Tongue (tissue), 3 donors: ENCODE measurements at places on chromosomes 4 and X.
A peak's percentile ranks its signal among the peaks of the same experiment; 100 is the strongest.

GRCh38 chr4:168634276-168634802, 137.5 kb downstream of the PALLD start:
- peak; percentile 62 for DNase-seq

- no peak for DNase-seq
Measured at GRCh38 chrX:72576141-72576894, 3.7 kb upstream of the HDAC8 start.

- DNase-seq, result no peak
Measured at GRCh38 chr4:117847849-117848248, 186.4 kb upstream of the NDST3 start.

DNA sequence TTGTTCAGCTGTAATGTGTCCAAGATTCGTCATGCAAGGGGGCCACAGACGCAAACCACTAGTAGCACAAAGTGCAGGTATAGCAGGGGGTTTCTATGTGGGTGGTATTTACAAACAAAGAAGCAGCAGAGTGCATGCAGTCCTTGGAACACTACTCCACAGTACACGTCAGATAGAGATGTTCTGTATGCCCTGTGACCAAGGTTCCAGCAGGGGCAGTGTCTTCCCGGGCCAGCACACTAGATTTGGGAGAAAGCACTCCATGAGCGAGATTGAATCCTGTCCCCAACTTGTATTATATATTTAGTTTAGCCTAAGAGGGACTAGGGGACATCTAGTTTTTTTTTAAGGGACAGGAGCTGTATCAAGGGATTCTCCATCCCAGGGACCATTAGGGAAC, 54.4 kb upstream of the ESX1 start:
- no peak for DNase-seq

DNA sequence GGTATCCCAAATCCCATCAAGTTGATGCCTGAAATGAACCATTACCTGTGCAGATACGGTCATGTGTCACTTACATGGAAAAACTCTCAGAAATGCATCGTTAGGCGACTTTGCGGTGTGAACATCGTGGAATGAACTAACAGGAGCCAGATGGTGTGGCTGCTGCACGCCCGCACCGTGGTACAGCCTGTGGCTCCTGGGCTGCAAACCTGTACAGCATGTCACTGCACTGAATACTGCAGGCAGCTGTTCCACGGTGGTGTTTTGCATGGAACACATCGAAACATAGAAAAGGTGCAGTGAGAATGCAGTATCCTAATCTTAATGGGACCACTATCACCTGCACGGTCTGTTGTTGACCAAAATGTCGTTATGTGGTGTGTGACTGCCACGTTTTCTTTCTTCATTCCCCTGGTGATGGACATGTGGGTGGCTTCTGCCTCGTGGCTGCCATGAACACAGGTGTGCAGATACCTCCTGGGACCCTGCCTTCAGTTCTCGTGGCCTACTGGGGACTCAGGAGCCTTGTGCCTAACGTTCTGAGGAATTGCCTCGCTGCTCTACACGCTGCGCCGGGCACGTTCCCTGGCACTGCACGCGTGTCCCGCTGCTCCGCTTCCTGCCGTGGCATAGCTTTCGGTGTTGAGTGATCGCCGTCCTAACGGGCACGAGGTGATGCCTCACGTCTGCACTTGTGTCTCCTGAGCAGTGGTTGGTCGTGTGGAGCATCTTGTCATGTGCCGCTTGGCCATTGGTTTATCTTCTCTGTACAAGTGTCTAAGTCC, 18.5 kb downstream of the MAEA start:
- no peak for DNase-seq

DNA sequence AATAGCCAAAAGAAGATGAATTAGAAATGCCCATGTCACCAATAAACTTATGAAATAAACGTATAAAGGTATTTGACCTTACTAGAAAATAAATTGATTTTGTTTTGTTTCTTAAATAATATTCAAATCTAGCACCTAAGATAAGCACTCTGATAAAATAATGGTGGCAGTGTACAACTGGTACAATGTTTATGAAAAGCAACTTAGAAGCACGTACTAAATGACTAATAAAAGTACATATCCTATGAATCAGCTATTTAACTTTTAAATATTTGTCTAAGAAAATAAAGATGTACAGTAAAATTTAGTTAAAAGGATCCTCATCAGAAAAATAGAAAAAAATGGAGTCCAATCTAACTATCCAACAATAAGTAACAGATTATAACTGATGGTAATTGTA, 6.7 kb downstream of the MANBA start:
- DNase-seq, result no peak

GRCh38 chr4:61514991-61515390, 314.9 kb downstream of the ADGRL3 start:
- no peak for DNase-seq

GRCh38 chrX:11968991-11969390, 169.3 kb upstream of the FRMPD4 start:
- DNase-seq, result no peak

- DNase-seq, result no peak
Measured at GRCh38 chr4:21879187-21879586, 69.4 kb downstream of the KCNIP4 start.

- peak; percentile 0 for DNase-seq
Measured at GRCh38 chrX:82813671-82814078, 694.4 kb upstream of the POU3F4 start.

DNA sequence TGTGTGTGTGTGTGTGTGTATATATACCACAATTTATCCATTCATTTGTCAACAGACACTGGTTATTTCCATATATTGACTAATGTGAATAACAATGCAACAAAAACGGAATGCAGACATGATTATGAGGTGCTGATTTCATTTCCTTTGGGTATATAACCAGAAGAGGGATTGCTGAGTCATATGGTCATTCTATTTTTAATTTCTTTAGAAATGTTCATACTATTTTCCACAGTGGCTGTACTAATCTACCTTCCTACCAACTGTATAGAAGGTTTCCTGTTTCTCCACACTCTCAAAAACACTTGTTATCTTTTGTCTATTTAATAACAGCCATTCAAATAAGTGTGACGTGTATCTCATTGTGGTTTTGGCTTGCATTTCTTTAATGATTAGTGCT, 269.9 kb downstream of the OPHN1 start:
- no peak for DNase-seq

DNA sequence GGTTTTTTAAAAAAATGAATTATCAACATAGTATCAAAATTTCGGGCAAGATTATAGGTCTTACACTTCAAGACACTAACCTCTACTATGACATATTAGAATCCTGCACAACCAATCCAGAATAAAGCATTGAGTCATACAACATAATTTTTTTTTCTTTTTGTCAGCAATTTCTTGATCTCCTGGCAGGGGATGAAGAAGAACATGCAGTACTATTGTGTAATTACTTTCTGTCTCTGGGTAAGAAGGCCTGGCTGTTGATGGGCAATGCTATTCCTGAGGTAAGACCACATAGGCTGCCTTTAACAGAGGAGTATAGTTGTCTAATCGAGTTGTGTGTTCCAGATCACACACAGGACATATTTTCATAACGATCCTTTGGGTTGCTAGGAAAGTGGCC, 67.5 kb downstream of the FBXL5 start:
- DNase-seq, result no peak
